Cerebellar nuclear complex (tissue), 1 donor: ENCODE measurements at places on chromosomes 13 and 19.

DNA sequence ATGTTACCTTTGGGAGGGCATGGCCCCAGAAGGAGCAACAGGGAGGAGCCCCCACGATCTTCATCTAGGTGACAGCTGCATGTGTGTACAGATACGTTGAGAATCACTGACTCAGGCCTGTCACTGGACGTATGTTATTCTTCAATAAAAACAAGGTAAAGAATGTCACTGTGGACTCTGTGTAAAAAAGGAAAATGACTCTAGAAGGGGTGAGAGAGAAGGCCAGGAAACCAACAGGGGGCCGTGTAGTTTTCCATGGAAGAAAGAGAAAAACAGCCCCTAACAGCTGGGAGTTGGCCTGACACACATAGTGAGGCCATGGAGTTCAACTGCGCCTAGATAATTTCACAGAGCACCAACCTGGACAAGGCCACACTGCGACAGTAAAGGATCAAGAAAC is 1.9 kb upstream of the LYPD3 start:
- no peak for DNase-seq

- no peak for DNase-seq
Measured at GRCh38 chr19:33499671-33500506, 21.7 kb downstream of the PEPD start.

- DNase-seq: no peak
Measured at GRCh38 chr19:51145916-51146493, 3.9 kb downstream of the SIGLEC7 start.

DNA sequence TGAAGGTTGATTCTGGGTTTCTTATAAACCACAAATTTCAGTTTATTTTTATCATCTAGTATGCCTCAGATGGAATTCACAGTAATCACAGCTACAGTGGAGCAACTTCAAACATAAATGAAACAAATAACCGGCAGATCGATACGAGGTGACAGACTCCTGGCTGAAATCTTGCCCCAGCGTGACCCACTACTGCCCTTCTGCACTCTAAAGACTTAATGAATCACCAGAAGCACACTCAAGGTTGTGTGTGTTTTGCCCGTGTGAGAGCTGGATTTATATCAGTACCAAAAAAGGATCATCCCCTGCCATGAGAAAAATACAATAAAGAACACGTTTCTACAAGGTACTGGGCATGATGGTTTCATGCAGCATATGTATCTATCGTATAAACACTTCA is 161.7 kb downstream of the KLF12 start:
- DNase-seq: no peak

GRCh38 chr19:40465025-40465556 is 454 bp downstream of the BLVRB start:
- no peak for DNase-seq

- DNase-seq: no peak
Measured at GRCh38 chr19:56678205-56678604, 6.6 kb upstream of the ZNF835 start.

DNA sequence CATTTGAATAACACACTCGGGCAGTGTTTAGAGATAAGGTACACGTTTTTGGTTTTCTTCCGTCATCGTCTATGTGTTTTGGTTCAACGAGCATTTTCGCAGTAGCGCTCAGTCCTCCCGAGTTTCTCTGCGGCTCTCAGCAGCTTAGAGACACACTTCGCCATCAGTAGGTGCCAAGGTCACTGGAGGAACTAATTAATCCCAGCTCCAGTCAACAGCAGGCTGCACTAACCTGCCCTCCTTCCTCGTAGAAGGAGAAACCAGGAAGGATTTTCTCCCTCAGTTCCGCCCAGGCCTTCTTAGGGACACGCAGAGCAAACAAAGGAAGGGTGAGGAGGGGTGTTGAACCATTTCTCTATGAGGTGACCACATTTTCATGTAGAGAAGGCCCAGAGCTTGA is 12.6 kb downstream of the MBNL2 start:
- DNase-seq: no peak

- no peak for DNase-seq
Measured at GRCh38 chr19:10227026-10227971, 3.8 kb downstream of the S1PR2 start.

GRCh38 chr13:74625541-74625940 is 491.3 kb upstream of the KLF12 start:
- DNase-seq: no peak

- DNase-seq: no peak
Measured at GRCh38 chr13:98368019-98368418, 190.9 kb upstream of the RNF113B start.

DNA sequence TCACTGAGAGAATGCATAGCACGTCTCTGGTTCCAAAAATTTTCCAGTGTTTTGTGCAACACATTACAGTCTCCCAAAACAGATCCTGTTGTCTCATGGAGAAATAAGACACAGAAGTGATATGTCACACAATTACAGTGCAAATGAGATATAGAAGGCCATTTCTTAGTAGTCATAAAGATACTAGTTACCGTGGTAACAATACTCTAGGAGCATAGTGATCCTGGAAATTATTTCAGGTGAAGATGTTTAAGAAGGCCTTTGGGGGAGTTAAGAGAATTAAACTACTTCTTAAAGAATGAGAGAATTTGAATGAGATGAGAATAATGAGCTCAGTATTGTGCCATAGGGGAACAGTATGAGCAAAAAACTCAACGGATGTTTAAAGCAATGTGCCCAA is 628.0 kb upstream of the MIR17HG start:
- no peak for DNase-seq
